Left lobe of liver (tissue), 2 donors: ENCODE measurements at places on chromosomes 5 and 9.

- DNase-seq, result no peak
Measured at GRCh38 chr5:148476302-148476701, 92.5 kb downstream of the FBXO38 start.

DNA sequence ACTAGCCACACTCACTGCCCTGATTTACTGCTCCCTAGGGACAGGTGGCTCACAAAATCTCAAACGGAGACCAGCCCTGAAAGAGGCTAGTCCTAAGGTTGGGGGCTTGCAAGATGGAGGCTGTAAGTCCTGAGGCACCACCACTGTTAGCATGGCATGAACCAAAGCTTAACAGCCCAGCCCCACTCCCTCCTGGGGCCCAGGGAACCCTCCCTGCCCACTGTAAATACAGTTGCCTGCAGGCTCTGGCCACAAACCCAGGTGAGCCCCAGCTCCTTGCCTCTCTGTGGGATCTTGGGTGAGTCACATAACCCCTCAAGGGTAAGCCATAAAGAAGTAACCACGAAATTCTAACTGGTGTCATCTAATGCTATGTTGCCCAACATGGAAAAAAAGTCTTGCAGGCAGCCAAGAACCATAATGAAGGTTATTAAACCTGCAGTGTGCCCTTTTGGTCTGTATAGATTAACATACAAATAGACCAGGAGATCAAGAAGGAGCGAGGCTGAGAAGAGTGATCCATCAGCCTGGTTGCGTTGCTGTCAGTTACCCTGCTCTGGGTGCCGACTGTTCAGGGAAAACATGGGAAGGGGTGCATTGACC, 1.7 kb upstream of the POMT1 start:
- no peak for DNase-seq

DNA sequence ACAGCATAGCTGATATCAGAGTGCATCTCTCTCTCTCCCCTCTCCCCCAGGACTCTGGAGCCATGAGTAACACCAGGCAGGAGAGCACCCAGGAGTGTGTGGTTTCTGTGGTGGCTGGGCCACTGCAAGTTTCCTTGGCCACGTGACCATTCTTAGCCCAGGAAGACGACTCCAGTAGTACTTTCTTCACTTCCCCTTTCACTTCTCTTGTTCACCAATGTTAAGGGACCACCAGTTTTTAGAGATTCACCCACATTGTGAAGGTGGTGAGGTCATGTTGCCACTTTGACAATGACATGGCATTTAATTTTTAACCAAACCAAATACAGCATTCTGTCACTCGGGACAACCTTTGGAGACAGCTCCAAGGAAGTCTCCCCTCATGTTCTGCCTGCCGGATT, 17.9 kb upstream of the DAPK1 start:
- no peak for DNase-seq

- DNase-seq, result no peak
Measured at GRCh38 chr5:60598424-60598823, 101.5 kb downstream of the DEPDC1B start.

- DNase-seq, result no peak
Measured at GRCh38 chr9:130825351-130825651, 9.8 kb upstream of the ABL1 start.

DNA sequence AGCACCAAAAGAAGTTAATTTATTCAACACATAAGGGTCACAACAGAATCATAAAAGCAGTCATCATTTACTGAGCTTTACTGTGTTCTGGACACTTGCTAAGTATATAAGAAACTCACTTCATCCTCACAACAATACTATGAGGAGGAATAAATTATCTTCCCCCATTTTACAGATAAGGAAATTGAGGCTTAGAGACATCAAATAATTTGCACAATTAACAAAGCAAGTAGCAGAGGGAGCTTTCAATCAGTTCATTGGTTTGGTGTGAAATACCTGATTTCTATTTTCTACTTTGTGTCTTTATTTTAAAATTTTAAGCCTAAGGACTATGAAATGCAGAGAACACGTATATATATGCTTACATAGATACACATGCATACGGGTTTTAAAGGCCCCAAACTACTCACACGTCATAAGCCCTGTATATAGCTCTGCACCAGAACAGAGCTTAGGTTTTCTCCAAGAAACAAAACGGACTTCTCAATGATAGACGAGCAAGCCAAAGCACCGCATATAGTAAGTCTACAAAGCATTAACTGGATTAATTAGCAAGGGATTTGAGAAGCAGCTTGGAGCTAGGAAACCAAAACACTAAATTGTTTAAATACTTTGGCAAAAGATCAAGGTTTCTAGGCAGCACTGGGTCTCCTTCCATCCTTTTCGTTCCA, 95.6 kb downstream of the DENND1A start:
- DNase-seq, result no peak

DNA sequence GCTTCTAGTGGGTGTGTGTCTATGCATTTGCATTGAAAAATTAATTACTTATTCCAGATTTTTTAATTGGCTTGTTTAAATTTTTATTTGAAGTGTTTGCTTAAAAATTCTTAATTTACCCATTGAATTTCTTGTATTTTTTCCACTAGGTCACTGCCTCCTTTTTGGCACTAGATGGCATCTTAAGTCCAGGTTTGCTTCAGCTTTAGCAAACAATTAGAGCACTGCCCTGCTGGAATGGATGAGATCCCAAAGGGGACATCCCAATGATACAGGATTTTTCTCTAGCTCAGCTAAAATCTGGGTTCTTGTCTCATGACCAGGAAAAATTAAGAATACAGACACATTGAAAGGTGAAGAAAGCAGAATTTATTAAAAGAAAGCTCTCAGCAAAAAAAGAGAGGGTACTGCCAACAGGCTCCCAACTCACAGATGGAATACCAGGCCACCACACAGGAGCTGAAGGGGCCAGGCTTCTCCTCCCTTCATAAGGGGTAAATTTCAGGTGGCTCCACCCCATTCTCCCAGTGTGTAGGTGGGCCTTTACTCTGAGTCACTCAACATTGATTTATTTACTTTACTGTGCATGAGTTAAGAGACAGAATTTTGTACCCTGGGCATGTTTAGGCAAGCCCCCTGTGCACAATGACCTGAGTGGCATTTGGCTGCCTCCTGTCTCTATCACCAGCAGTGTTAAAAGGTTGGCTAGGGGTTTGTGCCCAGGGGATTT, 532.4 kb downstream of the ANXA1 start:
- DNase-seq, result no peak
